ENCODE measurements at places on chromosomes 7 and 10. TPM values are rescaled to one million over a fixed set of nuclear protein-coding genes. Genes with fewer than 3 reads are reported as not detected.
A peak's percentile ranks its signal among the peaks of the same experiment; 100 is the strongest.

Gene ZNF804B
- not detected for total RNA-seq

Gene FAM24B
- 14.8 TPM for total RNA-seq

Gene ADAM8
- 336 TPM for total RNA-seq

Gene TAC1
- total RNA-seq = not detected

Gene PHYH
- total RNA-seq = 9.2 TPM

Gene KLF14
- not detected for total RNA-seq

GRCh38 chr7:51262796-51263531, 53.6 kb downstream of the COBL start:
- no peak for ATAC-seq

GRCh38 chr10:129005080-129005479, 462.0 kb upstream of the MGMT start:
- ATAC-seq = no peak

DNA sequence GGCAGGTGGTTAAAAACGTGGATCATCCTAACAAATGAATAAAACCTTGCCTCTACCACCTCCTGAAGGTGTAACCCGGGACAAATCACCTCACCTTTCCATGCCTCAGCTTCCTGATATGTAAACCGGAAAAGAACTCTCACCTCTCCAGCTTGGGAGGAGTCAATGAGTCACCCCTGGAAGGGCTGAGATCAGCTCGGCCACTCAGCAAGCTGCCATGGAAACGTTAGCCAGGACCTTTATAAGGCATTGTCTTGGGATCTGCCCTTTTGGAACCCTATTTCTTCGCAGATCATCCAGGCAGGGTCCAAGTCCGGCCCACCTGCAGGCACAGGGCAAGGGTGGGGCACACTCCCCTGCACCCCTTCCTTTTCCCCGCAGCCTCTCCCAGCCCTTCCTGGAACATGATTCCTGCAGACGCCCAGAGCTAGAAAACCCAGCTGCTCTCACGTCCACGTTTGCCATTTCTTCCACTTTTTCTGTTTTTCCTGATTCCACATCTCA, 81.6 kb upstream of the PFKP start:
- no peak for ATAC-seq

DNA sequence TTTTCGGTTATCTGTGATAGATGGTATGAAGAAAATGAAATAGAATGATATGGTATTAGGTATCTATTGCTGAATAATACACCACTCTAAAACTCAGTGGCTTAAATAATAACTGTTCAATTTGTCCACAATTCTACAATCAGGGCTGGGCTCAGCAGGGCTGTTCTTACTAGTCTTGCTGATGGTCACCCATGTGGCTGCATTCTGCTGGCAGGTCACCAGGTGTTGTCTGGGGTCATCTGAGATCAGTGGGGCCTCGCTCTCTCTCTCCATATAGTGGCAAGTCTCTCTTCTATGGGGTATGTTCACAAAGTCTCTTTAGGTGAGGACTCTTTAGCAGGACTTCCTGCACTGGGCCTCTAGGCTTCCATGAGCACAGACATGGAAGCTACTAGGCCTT, 130.4 kb upstream of the SORCS3 start:
- ATAC-seq = no peak

DNA sequence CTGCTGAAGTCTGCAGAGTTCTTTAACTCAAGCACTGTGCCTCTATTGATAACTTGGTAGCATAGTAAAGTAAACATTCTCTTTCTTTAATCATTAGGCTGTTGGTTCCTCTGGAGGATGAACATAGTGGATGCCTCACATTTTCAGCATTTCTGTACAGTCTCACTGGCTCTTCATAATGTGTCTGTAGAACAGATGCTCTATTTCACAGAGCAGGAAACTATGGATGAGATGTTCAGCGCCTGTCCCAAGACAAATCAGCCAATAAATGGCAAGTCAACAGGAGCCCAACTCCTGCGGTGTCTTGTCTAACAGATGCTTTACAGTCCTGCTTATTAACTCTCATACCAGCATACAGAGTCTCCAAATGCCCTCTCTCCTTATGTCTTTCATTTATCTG, 36.5 kb downstream of the NRBF2 start:
- ATAC-seq = no peak

GRCh38 chr7:93737953-93738352, 152.6 kb downstream of the TFPI2 start:
- no peak for ATAC-seq

GRCh38 chr7:108164342-108164741, 34.2 kb upstream of the LAMB4 start:
- ATAC-seq = no peak

DNA sequence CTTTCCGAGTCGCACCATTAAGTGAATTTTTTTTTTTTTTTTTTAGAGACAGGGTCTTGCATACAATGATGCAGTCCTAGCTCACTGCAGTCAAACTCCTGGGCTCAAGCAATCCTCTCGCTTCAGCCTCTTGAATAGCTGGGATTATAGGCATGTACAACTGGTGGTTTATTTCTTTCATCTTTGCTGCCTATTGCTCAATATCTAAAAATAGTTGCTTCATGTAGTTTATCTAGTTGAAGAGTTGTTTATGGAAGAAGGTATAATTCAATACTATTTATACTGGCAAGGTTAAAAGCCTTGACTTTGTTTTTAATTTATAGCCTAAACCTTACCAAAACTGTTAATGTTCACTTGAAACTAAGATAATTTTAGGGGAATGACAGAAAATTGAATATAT, 66.9 kb downstream of the SEMA3D start:
- ATAC-seq = no peak

DNA sequence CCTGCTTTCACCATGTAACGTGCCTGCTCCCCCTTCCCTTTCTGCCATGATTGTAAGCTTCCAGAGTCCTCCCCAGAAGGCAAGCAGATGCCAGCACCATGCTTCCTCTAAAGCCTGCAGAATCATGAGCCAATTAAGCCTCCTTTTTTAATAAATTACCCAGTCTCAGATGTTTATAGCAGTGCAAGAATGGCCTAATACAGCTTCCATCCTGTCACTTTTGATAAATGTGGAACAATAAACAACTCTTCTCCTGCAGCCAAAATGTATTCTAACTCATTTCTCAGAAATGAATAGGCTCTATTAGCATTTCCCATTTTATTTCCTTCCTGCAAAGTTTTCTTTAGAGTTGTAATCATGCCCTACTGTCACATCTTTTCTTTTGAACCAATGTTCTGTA, 43.4 kb downstream of the C7orf25 start:
- no peak for ATAC-seq

DNA sequence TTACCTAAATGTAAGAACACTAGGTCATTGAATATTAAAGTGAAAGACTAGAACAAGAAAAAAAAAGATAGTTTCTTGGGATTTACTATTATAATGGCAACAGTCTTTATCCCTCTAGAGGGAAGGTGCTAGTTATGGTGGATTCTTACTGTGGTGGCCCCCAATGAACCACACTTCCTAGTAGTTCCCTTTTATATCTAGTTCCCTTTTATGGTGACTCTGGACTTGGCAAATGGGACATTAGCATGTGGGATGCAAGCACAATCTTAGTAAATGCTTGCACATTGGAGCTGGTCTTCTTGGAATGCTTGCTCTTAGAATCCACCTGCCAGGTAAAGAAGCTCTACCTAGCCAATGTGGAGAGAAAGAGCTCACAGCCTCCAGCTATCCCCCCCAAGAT, 430.2 kb downstream of the LRMDA start:
- no peak for ATAC-seq

DNA sequence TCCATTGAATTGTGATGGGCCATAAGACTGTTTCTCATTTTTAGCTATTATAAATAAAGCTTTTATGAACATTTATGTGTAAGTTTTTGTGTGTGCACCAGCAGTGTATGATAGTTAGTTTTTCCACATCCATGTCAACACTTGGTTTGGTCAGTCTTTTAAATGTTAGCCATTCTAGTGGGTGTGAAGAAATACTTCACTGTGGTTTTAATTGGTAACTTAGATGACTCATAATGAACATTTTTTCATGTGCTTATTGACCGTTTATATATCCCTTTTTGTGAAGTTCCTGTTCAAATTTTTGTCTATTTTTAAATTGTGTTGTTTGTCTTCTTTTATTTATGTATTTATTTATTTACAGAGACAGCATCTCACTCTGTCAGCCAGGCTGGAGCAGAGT, 23.6 kb upstream of the PDK4 start:
- ATAC-seq = no peak

DNA sequence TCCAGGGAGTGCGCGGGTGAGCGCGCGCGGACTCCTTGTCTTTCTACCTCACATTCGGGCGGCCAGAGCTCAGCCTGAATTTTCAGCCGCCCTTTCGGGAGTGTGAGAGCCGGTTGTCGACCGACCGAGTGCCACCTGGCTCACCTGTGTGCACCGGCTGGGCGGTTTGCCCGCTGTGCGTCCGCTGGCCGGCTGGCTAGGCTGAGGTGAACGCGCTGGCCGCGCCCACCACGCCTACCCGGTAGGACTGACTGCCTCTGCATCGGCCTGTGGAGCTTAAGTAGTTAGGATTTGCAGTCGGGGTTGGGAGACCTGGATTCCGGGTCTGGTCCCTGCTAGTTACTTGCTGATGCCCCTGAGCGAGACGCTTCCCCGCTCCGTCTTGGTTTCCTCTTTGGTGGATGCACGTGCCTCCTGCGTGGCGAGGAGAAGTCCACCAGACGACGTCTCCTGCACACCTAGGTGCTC, 553 bp downstream of the TSPAN15 start:
- ATAC-seq = peak; percentile 13

- peak; percentile 43 for ATAC-seq
Observed at GRCh38 chr7:16708980-16709379, 44.6 kb upstream of the TSPAN13 start.

Data from activated T-helper 17 cell treated with anti-CD3 and anti-CD28 coated beads, Interleukin-2, amount 50 U/mL, for 72 hours (primary cell).